ENCODE measurements at places on chromosomes 6 and 20.

- DNase-seq: no peak
These were observed 3.3 kb downstream of the EZR start for GRCh38 chr6:158815907-158816306.

- DNase-seq: no peak
These were observed 108.5 kb upstream of the KCNK16 start for GRCh38 chr6:39430871-39431523.

GRCh38 chr20:7940341-7940740 is at the start of gene HAO1:
Gene HAO1 (minus strand): TSS chr20:7940458. CDS start chr20:7940422, 36 bp downstream.
- no peak for DNase-seq

DNA sequence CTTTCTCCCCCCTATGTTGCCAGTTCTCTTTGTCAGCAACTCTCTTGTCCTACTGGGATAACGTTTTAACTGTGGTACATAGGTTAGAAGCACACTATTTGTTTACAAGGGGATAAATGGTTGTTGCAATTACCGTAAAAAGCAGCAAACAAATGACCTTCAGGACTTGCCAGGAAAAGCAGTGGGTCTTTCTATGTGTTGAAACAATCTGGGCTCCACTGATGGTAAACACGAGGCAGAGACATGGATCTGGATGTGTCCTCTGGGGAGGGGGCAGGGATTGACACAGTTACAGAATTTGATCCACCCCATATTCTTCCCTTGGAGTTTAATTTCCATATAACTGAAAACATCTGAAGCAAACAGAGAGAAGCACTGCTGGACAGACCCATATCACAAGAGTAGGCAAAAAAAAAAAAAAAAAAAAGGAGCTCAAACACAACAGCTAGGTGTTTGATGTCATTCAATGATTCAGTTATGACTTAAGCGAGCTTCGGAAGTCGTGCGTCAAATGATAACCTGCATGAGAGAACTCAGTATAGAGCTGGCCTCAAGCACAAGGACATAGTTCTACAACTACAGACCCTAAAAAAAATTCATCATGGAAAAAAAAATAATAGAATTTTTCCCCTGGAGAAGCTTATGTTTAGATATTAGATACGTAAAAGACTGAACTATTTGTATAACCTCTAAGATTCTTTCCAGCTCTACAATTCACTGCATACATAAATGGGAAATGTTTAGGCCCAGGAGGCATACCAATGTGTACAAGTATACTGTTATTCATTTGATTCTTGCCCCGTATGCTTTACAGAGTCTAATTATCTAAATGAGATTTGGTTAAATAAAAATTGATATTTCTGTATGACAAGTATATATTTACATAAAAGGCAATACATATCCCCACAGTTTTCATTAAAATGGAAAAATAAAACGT is 127.7 kb downstream of the ALDH8A1 start:
- no peak for DNase-seq

DNA sequence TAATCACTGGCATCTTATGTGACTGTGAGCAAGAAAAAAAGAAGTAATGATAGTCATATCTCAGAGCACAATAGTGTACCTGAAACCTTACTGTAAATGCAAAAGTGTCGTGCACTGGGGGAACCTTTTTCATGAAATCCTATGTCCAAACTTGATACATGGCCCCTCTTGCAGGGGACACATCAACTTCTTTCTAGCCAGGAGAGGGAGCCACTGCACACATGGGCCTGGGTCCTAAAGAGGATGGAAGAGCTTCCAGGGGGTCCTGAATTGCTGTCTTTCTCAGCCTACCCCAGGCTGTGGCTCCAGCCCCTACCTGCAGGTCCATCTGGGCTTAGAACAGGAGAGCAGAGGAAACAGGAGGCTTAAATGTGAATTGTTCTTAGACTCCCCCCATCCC is 165.7 kb downstream of the SOD2 start:
- DNase-seq: no peak

DNA sequence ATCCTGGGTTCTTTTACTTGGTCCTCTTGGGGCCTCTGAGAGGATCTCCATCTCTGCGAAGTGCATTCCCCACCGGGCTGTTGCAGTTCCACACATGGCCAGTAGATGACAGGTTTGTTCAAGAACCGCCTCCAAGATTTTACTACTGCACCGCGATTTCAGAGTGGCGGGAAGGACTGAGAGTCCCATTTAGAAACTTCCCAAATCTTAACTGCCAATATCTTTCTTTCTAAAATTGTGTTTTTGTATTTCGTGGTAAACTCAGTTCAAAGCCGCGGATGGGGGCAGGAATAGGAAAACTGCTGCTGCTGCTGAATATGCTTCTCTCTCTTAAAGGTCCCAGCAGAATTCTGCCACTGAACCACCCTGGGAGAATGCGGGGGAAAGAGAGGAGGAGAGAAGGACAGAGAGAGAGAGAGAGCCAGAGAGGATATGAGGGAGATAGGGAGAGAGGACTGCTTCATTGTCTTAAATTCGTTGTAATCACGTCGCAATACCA is 8.6 kb upstream of the BTNL2 start:
- DNase-seq: peak; percentile 78

DNA sequence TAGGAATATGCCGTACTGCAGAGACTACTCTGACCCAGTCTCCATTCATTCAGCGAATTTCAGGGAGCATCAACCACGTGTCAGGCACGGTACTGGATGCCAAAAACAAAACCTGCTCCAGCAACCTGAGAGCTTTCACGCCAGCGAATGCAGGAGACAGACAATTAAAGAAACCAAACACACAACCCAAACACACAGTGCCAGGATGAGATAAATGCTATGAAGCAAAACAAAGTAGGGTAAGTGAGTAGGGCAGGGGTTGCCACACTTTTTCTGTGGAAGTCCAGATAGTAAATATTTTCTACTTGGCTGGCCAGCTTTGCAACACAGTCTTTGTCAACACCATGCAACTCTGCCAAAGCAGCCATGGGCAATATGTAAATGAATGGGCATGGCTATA is 10.0 kb downstream of the MOCS1 start:
- DNase-seq: no peak

- DNase-seq: no peak
These were observed 626.1 kb upstream of the ID4 start for GRCh38 chr6:19210849-19211590.

GRCh38 chr20:12723811-12724210 is 285.0 kb upstream of the SPTLC3 start:
- DNase-seq: no peak

- DNase-seq: peak; percentile 33
These were observed 115.4 kb upstream of the BTN3A2 start for GRCh38 chr6:26249707-26249956.

DNA sequence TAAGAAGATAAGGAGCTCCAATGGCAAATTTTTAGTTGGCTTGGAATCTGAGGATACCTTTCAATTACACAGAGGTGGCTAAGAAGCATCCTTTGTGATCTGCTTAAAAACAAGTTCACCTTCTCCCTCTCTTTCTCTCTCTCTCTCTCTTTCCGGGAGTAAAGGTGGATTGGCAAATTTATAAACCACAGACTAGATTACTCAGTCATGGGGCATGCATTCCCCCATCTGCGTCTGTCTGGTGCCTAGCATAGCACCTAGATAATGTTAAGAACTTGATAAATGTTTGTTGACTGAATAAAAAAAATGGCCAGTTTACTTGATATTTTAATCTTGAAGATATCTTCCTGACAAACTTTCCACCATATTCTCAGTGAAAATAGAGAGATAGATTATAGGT is 312.3 kb downstream of the CDC5L start:
- DNase-seq: no peak

- DNase-seq: no peak
These were observed 56.3 kb downstream of the FOXO3 start for GRCh38 chr6:108616973-108617372.

- DNase-seq: no peak
These were observed 34.1 kb downstream of the SESN1 start for GRCh38 chr6:109060571-109060970.

DNA sequence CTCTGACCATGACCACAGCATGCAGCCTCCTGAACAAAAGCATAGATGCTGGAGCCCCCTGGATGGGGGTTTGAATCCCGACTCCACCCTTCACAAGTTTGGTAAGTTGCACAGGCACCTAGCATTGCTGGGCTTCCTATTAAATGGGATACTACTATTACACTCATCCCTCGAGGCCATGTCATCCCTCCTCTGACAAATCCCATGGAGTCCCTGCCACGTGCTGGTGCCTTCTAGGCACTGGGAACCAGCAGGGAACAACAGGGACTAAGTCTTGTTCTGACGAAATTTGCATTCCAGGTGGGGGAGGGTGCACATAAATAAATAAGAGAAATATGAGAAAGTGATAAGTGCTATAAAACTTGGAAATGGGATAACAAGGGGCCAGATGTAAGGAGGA is 15.3 kb upstream of the SIRPA start:
- no peak for DNase-seq

DNA sequence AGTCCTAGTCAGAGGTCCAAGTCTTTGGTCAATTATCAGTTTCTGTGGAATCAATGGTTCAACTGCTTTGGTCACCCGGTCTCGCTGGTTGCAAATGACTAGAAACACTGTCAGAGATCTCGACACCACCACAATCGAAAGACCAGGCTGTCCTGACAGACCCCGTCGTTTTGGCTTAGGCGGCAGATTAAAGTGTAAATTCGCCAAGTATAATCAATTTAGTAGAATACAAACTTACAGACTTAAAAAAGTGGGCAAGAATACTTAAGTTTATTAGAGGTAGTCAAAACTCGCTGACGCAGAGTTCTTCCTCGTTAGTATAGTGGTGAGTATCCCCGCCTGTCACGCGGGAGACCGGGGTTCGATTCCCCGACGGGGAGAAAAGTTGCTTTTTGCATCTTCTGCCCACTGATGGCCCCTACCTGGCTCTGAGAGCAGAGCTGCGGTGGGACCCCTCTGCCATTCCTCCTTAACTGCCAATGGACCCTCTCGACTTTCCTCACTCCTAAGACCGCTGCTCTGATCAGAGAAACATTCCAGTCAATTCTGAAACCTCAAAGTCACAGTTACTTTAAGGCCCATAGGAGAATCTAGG is 30.6 kb upstream of the ZNF184 start:
- peak; percentile 79 for DNase-seq

DNA sequence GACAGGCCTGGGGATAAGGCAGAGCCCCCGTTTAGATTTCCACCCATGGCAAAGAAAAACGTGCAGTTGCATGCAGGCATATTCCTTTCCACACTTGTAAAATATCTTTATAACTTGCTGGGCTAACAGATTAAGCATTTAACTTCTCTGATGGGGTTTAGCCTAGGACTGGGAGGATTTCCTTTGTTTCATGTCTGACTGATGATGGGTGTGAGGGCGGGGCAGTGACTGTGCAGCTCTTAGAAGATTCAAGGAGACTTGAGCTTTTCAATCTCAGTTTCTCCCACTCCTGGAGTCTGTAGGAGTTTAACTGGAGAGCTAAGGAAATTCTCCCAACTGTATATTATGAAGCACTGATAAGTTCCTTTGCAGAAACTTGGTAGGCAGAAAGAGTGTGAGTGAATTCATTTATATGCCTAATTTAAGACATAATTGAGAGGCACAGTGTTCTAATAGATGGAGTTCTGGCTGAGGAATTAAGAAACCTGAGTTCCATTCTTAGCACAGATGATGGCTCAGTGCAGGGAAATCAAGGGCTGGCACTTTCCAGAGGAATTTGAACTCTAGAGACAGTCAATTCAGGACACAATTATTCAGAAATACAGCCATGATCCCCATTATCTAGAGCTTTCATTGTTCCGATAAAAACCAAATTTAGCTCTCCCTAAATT is 214.6 kb upstream of the CNR1 start:
- no peak for DNase-seq

- peak; percentile 69 for DNase-seq
These were observed 55.6 kb upstream of the CARMIL1 start for GRCh38 chr6:25223490-25223991.

DNA sequence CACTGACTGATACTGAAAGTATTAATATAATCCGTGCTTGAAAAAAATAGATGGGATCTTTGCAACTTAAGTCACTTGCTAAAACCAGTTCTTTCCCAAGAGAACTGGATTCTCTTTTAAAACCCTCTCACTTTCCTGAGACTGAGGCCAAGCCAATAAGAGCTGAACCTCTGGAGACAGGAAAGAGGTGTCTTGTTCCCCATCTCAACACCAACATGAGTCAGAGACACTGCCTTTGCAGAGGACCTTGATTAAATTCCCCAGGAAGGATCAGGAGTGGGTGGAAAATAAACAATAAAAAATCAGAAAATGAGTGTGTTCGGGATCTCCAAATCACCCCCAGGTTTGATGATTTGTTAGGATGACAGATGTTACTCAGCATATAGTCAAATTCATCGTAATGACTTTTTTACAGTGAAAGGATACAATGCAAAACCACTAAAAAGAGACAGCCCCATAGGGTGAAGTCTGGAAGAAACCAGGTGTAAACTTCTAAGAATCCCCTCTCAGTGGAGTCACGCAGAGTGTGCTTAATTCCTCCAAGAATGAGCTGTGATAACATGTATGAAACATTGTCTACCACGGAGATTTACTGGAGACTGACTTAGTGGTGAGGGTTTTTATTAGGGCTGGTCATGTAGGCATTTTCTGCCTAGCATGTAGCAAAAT is 122.8 kb upstream of the BEND3 start:
- no peak for DNase-seq

DNA sequence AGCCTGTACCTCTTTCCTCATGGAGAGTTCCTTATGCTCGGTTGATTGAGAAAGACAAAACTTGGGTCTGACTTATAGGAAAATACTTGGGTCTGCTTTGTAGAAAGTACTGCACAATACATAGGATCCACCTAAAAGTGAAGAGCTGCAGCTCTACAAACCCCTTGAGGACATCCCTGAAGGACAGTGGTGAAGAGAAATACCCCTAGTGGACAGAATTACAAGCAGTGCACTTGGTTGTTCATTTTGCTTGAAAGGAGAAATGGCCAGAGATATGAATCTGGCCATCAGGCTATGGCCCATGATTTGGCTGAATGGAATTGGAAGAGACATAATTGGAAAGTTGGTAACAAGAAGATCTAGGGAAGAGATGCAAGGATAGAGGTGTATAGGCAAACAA is 8.3 kb downstream of the CD24 start:
- no peak for DNase-seq

- no peak for DNase-seq
These were observed 31.5 kb upstream of the ADTRP start for GRCh38 chr6:11810039-11810541.

DNA sequence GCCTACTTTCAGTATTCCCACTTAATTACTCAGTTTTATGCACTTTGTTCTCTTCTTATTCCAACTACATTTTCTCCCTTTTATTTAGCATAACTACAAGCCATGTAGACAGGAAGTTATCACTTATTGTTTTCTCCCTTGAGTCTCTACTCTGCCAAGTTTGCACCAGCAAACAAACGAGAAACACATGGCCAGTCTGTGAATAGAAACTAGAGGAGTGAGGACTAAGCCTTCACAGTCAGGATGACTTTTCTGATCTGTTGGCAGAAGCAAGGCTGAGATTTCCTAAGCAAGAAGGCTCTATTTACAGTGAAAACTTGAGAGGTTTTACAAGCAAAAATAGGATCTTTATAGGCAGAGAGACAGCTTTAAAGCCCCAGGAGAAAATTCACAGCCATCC is 69.8 kb upstream of the TINAG start:
- no peak for DNase-seq

DNA sequence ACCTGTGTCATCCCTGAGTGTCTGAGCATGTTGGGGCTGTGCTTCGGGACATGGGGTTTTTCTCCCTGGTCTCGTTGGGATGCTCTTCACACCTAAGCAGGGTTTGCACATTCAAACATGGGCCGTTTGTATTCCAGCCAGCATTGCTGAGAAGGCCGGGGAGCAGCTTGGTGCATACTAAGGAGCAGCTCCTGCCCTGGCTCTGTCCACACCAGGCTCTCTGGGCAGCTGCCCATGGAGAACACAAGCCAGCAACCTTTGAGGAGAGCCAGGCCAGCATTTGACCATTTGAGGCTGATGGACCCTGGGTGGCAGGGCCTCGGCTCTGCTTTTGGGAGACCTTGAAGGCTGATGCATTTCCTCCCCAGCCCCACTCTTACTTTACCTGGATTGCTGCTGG is 92.1 kb downstream of the PHACTR3 start:
- DNase-seq: no peak
